ENCODE measurements at places on chromosomes 4 and X.

GRCh38 chrX:124641737-124642491 is 295.6 kb downstream of the SH2D1A start:
- no peak for DNase-seq

DNA sequence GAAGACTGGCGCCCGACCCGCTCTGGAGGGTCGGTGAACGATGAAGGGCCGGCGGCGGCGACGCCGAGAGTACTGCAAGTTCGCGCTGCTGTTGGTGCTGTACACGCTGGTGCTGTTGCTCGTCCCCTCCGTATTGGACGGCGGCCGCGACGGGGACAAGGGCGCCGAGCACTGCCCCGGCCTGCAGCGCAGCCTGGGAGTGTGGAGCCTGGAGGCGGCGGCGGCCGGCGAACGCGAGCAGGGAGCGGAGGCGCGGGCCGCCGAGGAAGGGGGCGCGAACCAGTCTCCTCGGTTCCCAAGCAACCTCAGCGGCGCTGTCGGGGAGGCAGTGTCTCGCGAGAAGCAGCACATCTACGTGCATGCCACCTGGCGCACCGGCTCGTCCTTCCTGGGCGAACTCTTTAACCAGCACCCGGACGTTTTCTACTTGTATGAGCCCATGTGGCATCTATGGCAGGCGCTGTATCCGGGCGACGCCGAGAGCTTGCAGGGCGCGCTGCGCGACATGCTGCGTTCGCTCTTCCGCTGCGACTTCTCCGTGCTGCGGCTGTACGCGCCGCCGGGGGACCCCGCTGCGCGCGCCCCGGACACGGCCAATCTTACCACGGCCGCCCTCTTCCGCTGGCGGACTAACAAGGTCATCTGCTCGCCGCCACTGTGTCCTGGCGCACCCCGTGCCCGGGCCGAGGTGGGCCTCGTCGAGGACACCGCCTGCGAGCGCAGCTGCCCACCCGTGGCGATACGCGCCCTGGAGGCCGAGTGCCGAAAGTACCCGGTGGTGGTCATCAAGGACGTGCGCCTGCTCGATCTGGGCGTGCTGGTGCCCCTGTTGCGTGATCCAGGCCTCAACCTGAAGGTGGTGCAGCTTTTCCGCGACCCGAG is 568 bp downstream of the CHST7 start:
- peak; percentile 50 for DNase-seq

DNA sequence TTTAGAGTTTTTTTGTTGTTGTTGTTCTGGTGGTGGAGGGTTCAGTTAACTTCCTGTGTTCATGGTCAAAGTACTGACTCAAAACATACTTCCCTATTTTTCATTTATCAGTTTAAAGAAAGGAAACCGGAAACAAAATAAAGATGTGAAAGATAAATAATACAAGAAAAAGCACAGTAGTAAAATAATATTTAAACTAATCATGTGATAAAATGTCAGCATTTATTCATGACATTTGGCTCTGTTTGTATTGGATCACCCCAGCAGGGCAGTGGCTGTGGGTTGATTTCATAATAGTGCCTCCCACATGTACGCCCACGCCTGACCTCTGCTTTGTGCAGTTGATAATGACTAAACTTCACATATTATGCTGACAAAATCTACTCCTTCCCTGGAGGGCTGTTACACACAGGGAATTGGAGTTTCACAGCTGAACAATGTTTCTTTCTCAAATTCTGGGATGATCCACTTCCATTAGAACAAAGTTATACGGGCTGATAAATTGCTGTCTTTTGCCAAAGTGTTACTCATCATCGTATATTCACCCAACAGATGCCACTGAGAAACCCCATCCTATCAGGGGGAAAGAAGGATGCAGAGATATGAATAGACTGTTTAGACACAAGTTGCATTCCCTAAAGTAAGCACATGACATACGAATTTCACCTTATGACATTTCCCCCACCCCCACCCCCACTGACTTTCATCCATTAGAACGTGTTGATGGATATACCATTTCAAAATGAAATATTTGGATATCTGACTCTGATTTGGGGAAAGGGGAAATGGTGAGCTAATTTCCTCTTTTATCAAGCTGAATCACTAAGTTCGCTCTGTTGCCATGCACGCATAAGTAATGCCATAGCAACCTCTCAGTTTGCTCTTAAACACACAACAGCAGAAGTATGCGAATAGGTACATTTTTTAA is 48.3 kb downstream of the AMELX start:
- no peak for DNase-seq

- no peak for DNase-seq
Measured at GRCh38 chrX:38426785-38427184, 74.4 kb downstream of the OTC start.

DNA sequence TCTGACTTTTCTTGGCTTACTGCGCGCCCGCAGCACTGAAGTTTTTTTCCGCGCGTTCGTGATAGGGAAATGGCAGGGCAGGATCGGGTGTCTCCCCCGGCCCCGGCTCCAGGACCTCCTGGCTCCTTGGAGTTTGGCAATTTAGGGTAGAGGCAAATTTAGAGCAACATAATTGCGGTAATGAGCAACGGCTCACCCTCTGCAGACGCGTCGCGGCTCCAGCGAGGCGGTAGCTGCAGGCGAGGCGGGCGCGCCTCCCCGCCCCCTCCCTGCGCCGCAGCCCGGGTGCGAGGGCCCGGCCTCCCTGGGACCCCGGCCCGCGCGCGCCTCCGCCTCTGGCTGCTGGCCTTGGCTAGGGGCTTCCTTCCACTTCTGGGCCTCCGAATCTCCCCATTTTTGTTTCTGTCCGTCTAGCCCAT is 6.2 kb downstream of the MSX1 start:
- no peak for DNase-seq

GRCh38 chr4:157572284-157572683 is 351.8 kb downstream of the GRIA2 start:
- no peak for DNase-seq

DNA sequence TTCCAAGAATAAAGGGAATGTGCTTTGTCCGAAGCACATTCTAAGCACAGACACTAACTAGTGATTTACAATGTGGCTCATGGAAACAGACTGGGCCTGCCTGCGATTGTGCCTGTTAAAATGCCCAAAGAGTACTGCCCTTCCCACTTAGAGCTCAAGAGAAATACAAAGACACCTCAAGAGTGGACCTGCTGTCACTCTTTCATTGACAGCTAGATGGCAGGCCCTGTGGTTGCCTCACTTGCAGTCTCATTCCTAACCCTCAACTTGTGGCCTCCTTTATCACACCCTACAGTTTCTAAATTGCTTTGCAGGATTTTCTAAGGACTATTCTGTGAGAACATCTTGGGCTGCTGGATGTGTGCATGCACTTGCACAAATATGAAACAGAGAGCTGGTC is 331.0 kb upstream of the EMCN start:
- DNase-seq, result no peak

DNA sequence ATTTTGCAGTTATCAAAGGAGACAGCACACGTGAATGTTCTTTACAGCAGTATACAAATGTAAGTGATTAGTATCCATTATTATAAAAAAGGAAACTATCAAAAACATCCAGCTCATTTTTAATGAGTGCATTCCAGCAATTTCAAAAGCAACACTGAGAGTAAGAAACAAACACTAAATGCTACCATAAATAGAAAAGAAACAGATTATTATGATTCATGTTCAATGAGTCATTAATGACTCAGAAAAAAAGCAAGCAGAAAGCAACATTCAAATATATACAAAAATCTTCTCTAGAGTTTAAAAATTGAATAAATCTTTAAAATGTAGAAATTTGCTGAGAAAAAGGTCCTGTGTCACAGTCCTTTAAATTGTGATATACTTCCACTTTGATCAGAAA is 346.5 kb upstream of the FMR1 start:
- DNase-seq, result no peak

GRCh38 chr4:36313301-36313700 is 31.9 kb downstream of the DTHD1 start:
- DNase-seq, result no peak

GRCh38 chr4:95220205-95221175 is 328.3 kb downstream of the UNC5C start:
- DNase-seq, result no peak

GRCh38 chrX:148612431-148612830 is 112.0 kb downstream of the AFF2 start:
- no peak for DNase-seq

DNA sequence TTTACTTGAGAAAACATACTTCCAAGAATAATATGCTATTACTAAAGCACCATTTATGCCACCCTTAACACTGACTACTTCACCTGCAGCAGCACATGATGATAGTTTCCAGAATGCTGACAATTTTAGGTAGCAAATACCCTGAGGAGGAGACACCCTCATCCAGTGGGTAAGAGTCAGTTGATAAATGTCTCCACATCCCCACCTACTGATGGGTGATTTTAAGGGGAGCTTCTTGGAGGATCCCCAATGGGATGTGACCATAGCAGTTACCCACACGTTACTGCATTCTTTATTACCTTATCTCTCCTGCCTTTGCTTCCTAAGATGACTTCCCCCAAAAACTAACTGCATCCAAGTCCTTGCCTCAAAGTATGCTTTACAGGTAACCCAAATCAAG is 131.2 kb upstream of the SMARCAD1 start:
- DNase-seq, result no peak

DNA sequence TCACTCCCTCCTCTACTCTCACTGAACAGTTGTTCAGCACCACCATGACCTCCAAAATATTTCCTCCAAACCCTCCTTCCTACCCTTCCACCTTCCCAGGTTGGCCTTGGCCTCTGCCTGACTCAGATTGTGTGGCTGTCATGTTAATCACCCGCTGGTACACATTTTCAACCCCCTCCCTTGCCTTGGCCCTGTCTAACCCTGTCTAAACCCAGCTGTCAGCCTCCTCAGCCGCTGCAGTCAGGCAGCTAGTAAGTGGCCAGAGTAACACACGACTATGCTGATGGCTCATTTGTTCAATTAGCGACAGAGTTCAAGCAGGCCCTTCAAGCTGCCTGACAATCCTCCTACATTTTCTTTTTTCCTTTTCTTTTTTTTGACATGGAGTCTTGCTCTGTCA is 18.0 kb downstream of the ING2 start:
- DNase-seq, result no peak

- DNase-seq, result no peak
Measured at GRCh38 chr4:76310683-76311082, 4.2 kb downstream of the STBD1 start.

DNA sequence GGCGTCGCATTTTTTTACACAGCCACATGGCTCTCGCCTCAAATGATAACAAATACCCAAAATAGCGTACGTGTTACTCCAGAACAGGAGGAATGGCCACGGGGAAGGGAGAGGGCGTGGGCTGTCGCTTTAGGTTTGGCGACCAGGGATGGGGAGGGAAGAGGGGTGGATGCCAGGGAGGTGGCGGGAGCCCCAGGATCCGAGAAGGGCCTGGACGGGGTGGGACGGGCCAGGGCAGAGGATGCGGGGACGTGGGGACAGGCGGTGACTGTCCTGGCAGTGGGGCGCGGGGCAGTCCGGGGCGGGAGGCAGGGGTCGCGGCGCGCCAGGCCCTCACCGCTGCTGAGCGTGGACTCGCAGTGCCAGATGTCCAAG is 631 bp downstream of the TMEM47 start:
- no peak for DNase-seq

DNA sequence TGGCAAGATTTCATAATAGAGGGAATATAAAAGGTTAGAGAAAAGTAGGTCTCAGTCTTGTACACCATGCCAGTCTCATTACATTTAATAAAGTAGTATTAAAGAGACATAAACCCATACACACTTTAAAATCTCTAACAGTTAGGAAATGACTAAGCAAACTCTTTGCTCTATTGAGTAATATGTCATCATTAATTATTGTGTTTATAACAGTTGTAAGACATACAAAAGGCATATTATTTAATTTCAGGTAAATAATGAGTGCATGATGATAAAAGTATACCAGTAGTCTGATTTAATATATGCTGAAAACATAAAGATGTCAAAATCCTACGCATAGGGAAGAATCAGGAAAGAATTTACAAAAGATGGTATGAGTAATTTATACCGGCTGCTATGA is 31.0 kb upstream of the FGG start:
- DNase-seq, result no peak

DNA sequence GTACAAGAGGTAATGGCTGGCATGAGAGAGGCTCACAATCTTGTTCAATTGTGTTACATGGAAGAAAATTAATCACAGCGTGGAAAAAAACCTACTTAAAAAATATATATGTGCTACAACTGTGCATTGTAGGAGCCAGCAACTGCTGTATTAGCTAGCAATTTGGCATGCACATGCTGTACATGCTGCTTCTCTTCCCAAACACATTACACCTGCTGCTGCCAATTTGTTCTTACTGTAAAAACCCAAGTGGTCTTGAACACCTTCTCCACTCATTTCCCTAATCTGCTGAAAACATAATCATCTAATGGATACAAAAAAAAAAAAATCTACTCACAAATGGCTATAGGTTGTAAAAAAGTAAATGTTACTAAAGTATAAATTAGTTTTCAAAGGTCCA is 264.2 kb downstream of the INPP4B start:
- DNase-seq, result no peak

DNA sequence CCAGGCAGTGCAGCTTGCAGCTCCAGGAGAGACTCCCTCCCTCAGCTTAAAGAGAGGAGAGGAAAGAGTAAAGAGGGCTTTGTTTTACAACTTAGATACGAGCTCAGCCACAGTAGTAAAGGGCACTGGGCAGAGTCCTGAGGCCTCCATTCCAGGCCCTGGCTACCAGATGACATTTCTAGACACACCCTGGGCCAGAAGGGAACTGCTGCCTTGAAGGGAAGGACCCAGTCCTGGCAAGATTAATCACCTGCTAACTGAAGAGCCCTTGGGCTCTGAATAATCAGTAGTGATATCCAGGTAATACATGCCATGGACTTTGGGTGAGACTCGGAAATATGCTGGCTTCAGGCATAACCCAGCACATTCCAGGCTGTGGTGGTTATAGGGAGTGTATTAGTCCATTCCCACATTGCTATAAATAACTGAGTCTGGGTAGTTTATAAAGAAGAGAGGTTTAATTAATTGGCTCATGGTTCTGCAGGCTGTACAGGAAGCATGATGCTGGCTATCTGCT is 15.3 kb upstream of the SLC16A2 start:
- no peak for DNase-seq

GRCh38 chrX:130658310-130658709 is 244.7 kb downstream of the ENOX2 start:
- no peak for DNase-seq

DNA sequence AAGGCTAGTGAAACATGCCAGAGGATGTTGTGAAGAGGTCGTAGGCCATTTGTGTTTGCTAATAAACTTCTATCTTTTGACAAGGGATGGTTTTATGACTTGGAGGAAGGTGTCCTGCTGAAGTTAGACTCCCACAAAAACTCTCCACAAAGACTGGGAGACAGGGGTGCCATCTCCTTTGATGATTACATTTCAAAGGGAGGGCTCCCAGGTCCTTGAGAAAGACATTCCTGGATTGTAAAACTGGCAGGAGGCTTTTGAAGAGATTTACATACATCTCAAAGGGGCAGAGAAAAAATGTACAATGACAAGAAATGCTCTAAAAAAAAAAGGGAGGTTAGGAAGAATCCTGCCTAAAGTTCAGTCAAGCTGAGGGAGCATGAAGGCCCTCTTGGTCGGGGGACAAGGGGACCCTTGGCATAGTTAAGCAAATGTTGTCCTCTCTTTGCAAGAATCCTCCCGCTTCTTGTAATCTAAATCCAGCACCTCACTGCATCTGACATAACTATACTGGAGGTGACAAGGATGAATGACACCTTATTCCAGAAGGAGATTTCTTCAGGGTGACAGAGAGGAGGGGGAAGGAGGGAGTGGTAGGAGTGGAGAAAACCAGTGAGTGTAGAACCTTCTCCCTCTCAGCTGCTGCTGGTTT is 41.1 kb upstream of the MGST2 start:
- DNase-seq, result no peak

- no peak for DNase-seq
Measured at GRCh38 chr4:48831532-48832030, 693 bp downstream of the OCIAD1 start.
